ENCODE measurements at places on chromosomes 7 and 10.

- no peak for DNase-seq
Observed at GRCh38 chr7:15801551-15801950, 115.1 kb upstream of the MEOX2 start.

- no peak for DNase-seq
Observed at GRCh38 chr7:16646472-16647072, 591 bp downstream of the BZW2 start.

DNA sequence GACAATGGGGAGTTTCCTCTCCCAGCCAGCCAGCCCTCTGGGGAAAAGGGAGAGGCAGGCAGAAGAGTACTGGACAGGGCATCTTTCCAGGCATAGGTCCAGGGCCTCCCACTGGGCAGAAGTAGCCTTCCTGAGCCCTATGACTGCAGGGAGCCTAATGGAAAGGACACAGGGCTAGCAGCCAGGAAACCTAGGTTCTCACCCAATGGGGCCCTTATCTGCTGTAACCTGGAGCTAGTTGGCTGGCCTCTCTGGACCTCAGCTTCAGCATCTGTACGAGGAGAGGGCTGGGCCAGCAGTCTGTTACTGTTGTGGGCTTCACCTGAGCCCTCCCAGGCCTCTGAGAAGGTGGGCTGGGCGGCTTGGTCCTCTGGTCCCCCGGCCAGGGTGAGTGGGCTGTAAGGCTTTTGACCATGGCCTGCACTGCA lies 22.4 kb downstream of the LDB3 start:
- DNase-seq = no peak

DNA sequence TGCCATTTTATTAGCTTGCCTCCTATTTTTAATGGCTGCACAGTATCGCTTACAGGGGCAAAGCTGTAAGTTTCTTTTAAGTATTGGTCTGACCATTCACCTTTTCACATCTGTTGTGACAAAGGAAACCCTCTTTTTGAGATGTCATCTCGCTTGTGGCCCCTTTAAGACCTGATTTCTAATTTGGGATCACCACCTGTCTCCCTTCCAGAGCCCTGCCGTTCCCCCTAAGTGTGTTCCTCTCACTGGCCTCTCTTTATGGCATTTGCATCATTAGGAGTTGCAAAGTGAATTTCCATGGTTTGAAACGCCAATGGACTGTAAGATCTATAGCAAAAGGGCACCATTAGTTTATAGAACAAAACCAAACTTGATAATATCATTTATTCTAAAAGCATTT lies 1.4 kb downstream of the EPDR1 start:
- DNase-seq = no peak

DNA sequence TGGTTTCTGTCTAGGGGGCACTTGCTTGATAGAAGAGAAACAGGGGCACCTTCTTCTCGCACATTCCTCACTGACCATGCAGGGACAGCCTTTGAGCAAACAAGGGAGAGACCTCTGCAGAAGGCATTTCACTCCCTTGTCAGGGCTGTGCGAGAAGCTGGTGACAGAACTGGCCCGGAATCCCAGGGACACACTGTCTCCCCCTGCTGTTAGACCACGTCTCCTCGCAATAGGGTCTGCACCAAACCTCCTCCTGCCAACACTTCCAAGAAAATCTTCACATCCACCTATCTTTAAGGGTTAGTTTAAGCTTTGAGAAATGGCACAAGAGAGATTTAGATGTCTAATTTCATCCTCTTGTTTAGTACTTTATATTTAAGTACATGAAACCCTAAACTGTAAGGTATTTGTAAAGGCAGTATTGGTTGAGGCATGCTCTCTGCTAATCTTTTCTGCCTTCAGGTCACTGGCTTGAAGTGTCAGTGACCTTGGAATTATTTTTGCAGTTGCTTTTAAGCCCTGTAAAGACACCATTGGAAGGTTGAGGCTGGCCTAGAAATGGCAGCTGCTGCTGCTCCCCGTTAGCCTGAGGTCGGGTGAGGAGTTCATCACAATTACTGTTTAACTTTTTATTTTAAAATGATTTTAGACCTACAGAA lies 37.0 kb downstream of the RBM20 start:
- peak; percentile 69 for DNase-seq

GRCh38 chr10:50618624-50619023 lies 5.1 kb downstream of the SGMS1 start:
- DNase-seq = no peak

DNA sequence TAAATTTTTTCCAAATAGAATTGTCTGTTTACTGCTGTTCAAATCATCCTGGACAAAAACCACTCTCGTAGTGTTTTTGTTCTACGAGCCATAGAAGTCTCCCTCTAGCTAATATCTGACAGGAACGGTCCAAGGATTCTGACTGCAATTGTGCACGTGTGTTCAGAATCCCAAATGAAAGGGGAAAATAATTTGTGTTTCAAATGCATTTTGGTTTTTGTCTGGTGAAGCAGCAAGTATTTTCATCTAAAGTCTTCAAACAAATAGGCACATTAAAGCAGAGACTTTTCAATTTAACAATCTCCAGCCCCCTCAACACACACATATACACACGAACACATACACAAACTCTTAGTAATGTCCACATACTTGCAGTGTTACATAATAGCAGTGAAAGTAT lies 475 bp downstream of the NEUROD6 start:
- no peak for DNase-seq

DNA sequence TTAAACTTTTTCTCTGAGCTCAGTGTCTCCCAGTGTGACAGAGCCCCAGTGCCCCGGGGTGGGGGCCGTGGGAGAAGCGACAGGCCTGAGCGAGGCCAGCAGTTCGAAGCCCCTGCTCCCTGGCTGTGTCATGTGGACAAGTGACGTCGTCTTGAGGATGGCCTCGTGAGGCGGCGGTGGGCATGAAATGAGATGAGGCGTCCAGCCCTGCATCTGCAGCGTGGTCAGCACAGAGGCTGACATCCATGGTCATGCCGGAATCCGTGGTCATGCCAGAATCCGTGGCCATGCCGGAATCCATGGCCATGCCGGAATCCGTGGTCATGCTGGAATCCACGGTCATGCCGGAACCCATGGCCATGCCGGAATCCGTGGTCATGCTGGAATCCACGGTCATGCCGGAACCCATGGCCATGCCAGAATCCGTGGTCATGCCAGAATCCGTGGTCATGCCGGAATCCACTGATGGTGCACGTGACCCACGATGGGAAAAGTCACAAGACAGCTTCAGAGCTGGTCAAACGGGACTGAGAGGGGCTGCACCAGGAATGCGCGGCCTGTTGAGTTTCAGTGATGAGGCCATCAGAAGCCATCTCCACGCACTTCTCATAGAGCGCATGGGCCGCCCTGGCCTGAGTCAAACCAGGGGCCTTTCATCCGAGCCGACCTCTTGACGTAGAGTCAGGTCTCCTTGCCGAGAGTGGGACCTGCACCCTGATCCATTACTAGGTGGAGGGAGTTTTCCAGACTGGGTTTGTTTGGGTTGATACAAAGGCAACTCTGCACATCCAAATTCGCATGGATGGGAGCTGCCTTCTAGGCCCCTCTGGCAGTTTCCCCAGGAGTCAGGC lies 342.5 kb downstream of the PTPRN2 start:
- DNase-seq = no peak

DNA sequence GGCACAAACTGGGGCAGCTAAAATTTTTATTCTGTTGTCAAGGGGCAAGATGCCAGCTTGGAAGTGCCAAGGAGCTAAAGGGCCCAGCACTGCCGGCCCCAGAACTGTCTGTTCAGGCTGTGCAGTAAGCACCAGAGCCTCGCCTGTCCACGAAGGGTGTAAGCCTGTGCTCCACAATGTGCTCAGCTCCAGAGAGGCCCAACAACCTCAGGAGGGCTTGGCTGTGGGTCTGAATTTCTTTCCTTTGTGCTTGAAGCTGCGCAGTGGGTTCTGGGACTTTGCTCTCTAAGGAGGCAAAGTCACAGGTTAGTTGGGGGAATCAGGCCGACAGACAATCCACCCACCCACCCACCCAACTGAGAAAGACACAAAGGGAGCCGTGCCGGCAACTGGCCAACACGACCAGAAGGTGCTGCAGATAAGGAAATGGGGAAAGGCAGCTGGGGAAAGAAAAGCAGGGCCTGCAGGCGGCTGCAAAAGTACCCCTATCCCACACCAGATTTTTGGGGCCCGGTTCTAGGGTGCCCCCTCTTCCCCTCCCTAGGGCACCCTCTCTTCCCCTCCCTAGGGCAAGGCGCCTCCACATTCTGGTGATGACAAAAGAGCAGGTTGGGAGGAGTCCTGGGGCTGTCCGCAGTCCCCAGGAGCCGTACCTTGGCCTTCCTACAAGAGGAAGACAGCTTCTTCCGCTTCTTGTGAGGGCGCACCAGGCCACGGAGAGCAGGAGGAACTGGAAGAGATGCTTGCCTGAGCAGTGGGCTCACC lies 7.7 kb downstream of the DDX56 start:
- no peak for DNase-seq

DNA sequence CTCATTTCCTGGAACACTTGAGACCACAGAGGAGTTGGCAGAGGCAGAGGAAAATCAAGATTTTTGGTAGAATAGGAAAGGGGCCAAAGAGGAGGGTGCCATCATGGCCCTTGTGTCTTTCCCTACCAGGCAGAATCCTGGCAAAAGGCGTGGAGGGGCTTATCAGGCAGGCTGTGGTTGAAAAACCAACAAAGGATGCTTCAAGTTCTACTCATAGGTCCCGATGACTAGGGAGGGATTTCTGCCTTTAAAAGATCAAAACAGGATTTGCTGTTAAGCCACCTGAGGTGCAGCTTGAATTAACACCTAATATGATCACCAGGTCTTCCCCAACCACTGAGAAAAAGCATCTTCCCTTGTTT lies 45.7 kb downstream of the BPGM start:
- no peak for DNase-seq

- DNase-seq = no peak
Observed at GRCh38 chr10:128534686-128535085, 408.5 kb upstream of the MKI67 start.

DNA sequence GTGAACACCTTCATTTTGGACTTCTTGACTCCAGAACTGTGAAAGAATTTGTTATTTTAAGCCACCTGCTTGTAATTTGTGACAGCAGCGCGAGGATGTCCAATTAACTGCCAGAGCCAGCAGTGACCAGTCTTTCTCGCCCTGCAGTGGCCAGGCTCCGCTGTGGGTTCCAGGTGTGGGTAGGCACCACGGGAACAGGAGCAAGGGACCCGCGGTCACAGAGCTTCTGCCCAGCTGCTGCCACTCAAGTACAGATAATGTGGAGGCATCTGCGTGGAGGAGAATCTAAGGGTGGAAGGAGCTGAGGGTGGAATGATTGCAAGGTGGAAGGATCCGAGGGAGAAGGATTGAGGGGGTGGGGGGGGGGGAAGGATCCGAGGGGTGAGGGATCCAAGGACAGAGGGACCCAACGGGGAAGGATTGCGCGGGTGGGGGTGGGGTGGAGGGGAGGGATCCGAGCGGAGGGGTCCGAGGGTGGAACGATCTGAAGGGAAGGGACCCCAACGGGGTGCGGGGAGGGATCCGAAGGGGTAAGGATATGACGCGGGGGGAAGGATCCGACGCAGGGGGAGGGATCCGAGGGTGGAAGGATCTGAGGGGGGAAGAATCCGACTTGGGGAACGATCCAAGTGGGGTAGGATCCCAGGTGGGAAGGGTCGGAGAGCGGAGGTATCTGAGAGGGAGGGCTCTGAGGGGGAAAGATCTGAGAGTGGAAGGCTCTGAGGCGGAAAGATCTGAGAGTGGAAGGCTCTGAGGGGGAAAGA lies 3.6 kb downstream of the CALY start:
- DNase-seq = no peak

GRCh38 chr7:22610951-22611757 lies 111.2 kb upstream of the STEAP1B start:
- DNase-seq = no peak

GRCh38 chr7:122673951-122674350 lies 25.0 kb downstream of the RNF133 start:
- DNase-seq = no peak

DNA sequence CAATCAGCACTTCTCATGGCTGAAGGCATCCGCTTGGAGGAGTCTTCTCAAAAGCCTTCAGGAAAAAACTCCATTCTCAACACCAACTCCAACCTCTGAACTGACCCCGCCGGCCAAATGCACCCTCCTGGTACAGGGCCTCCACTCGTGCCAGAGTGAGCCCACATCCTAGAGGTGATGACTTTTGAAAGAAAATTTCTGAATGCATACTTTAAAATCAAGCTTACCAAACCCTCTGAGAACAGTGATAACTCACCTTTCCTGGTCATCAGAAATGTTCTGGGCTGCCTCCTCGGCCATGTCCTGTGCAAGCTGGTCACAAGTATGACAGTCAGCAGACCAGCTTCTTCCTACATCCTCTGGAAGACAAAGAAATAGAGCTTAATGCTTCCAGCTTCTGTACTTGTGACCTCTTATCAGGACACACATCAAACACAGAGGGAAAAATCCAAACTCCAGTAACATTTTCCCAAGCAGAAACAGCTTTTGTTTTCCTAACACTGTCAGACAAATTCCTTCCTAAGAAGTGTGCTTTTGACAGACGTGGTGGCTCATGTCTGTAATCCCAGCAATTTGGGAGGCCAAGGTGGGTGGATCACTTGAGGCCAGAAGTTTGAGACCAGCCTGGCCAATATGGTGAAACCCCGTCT lies at the start of gene PKD1L1:
TSS of gene PKD1L1 (minus strand) at position 326 of the 650 bp plus-strand sequence. CDS start at position 300, 26 bp downstream.
- no peak for DNase-seq

DNA sequence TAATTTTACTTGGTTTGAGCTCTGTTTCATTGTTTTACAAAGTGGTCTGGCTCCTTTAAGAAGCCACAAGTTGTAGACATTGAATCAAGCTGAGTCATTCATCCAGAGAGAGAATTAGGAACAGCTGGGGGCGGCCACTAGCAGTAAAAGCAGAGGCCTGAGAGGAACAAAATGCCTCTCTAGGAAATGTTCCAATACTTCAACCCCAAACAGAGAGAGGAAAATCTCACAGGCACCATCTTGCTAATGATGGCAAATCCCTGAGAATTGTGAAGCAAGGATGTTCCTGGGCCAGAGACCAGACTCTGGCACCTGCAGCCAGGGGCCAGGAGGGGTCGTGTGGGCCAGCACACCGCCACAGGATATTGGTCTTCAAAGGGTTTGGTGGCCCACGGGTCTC lies 26.5 kb upstream of the TRIL start:
- no peak for DNase-seq
